ENCODE measurements at places on chromosomes 5 and 9.

DNA sequence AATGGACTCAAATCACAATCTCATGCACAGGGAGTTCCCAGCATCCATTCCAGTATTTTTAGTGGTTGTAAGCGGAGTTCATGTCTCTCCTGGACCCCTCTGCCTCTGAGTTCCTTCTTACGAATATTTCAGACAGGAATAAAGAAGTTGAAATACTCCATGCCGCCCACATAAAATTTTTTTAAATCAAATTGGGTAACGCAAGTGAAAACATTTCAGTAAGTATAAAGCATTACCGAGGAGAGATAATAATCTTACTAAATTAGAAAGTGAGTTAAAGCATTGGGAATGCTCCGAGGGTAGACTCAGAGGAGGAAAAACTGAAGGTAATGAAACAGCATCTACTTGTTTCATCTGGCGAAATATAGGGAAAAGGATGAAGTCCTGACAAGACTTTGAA is 317.6 kb downstream of the ARRDC3 start:
- DNase-seq: no peak

GRCh38 chr9:130192382-130192999 is 20.3 kb downstream of the NCS1 start:
- no peak for DNase-seq

DNA sequence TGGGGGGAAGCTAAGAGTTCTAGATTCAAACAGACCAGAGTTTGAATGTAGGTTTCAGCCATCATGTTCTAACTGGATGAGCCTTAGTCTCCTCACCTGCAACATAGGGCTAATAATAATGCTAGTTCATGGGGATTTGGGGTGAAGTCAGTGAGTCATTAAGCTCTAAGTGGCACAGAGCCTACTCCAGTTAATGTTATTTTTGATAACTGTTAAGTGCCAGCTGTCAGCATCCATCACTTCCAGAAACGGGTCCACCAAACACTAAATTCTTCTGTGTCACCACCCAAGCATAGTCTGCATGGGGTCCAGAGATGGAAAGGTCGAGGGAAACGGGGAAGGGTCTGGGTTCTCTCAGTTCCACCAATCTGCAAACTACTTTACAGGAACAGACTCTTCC is 1.8 kb upstream of the TSC1 start:
- no peak for DNase-seq

GRCh38 chr9:16883586-16883985 is 13.1 kb upstream of the BNC2 start:
- no peak for DNase-seq

DNA sequence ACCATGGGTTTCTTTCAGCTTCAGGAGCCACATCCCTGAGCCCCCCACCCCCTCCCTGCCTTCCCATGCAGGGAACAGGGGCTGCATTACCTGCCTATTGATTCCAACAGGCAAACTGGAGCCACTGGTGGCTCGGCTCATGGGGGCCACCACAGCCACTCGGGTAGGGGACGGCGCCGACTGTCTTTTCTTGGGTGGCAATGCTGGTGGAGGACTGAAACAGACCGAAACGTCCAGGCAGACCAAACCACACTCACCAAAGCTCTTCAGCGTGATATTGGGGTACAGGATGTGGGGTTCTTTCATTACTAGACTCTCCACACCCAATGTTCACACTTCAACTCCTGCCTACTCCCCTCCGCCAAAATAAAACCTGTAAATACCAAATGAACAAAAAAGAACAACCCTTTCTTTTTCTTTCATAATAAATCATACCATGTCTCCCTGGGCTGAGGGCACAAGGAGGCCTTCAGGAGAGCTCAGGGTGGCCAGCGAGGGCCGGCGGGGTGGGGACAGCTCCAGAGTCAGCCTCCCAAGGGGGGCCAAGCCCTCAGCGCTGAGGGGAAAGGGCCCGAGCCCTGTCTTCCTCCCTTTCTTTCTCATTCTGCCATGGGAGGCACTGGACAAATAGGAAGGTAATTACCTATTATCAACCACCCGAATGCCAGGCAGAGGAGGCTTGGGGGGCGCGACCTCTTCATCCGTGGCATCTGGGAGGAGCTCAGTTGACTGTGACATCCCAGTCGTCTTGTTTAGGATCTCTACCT is 83.3 kb downstream of the PRRT1B start:
- DNase-seq: no peak

GRCh38 chr5:171562822-171563221 is 143.4 kb downstream of the FGF18 start:
- no peak for DNase-seq

- DNase-seq: no peak
These were observed 785 bp upstream of the P4HA2 start for GRCh38 chr5:132228241-132229035.

Measured in astrocyte of the spinal cord (primary cell).